ENCODE measurements at places on chromosomes 13 and 19.

DNA sequence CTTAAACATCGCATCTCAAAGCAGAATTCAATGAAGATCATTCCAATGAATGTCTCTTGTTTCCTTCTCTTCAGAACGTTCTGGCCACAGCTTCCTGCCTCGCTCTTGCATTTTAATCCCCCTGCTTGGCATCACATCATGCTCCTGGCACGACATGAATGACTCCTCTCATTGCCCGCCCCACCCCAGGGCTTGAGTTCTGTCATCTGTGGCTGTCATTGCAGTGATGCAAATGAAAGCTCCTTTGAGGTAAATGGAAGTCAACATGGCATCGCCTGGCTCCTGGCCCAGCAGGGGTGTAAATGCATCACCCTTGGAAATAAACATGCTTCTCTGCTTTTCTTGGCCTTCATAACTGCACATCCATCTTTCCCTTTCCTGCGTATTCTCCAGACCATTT is 48.6 kb downstream of the SCEL start:
- DNase-seq: peak; percentile 8

DNA sequence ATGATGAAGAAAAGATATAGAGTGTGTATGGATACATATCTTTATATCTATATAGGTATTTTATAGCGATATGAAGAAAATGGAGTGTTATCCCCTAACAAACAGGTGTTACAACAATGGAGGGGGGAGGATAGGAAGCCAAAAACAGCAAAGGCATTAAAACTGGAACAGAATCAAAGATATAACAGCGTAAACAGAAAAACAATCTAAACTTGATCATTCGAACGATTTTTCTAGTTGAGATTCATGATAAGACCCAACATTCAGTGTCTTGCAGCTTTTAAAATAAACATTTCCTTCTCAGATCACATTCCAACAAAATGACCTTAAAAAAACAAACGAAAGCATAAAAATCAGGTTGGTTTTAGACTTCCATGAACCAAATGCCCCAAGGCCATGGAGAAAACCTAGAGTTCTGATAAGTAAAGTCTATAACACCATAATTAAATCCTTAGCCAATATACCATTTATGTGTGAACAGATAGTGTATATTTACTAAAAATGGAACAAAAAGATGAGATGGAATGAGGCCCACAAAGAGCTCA is 55.7 kb downstream of the CAB39L start:
- DNase-seq: no peak

GRCh38 chr19:32543115-32543900 is 37.7 kb upstream of the PDCD5 start:
- no peak for DNase-seq

DNA sequence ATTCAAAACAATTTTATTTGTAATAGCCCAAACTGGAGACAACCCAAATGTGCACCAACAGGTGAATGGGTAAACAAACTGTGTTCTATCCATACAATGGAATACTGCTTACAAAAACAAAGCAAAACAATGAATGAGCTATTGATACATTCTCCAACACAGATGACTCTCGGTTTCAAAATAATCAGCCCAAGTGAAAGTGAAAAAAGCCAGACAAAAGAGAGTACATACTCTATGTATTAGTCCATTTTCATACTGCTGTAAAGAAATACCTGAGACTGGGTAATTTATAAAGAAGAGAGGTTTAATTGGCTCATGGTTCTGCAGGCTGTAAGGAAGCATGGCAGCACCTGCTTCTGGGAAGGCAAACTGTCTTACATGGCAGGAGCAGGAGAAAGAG is 65.2 kb upstream of the LRCH1 start:
- DNase-seq: no peak

GRCh38 chr19:46724468-46724867 is 7.6 kb upstream of the PRKD2 start:
- DNase-seq: no peak

DNA sequence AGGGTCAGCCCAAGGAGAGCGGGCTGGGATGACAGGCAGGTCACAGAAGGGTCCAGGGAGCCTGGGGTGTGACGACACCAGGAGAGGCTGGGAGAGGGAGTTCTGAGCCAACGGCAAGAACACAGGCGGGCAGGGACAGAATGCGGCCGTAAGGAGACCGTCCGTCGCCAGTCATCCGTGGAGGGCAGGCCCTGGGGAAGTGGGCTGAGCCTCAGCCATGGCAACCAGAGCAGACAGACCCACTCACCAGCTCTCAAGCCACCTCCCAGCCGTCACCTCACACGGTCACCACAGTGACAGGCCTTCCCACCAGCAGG is 3.7 kb upstream of the TMEM86B start:
- DNase-seq: no peak

DNA sequence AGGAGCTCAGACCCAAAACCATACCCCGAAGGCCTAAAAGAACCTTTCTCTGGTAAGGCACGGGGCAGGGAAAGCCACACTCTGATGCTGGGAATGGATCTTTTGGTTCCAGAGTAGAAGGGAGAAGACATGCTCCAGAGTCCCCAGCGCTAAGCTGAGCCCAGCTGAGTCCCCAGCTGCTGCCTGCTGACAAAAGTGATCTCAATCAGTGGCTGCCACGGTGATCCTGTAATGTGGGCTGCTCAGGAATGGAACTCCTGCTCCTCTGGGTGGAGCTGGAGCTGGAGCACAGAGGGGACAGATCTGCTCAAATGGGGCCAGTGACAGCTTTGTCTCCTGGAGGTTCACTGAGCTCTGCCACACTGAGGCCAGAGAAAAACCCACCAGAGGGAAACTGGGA is 70.5 kb downstream of the MLLT1 start:
- DNase-seq: no peak

DNA sequence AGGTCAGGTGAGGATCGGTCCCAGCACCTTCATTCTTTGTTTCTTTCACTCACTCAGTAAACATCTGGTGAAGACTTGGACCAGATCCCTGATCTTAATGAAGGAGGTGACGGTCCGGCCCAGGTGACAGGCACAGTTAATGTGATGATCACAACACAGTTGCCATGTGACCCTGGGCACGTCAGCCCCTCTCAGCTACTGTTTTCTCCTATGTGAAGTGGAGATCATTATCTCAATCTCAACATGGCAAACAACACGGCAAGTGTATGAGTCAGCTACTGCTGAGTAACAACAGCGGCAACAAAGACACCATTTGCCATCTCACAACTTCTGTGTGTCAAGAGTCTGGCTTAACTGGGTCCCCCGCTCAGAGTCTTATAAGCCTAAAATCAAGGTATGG is 74.6 kb downstream of the GNG7 start:
- no peak for DNase-seq
